NCI-H1436 (cell line): ENCODE measurements at places on chromosomes 3 and 15.

DNA sequence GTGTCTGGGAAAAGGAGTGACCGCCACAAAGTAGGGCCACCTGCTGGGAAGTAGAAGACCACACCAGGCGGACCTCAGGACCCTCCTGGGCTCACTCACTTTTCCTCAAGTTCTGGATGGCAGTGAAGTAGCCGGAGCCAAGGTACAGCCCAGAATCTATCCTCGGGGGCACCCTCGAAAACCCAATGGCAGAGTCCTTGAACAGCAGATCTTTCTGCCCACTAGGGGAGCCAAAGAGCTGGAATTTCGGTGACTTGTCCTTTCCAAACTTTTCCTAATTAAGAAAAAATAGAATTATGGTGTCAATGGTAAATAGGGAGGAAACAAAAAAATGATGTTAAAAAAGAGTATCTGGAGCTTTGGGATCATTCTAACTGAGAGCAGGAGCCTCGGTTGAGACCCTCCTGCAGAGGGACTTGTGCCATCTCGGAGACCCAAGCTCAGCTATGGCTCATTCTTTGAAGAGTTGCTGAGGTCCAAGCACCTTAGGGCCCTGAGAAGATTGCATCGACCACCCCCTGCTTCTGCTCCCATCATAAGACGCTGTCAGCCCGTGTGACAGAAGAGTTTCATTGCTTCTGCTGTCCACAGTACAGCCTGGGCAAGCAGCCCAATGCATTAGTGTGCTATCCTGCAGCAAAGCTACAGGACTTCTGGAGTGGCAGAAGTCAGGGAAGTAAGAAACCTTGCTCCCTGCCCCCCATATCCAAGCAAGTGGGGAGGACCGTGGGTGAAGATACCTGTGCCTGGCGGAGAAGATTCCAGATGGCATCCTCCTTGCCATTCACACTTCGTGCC is 14.8 kb downstream of the LTF start:
- DNase-seq: no peak

GRCh38 chr3:8886546-8886945 is 76.7 kb downstream of the RAD18 start:
- DNase-seq: no peak

DNA sequence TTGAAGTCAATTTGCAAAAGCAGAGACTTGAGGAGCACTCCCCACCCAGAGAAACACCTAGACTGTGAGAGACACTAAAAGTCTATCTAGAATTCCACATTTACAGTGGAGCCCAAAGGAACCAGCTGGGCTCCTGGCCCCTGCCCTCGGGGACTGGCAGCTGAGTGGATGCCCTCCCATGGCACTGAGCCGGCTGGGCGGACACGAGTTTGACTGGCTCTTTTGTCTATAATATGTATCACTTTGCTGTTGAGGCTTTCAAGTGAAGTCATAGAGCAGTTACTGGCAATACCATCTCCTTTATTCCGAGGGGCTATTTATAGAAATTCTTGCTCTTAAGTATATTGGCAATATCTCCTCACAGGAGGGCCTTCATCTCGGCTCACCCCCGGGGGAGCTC is 65.8 kb upstream of the TNFAIP8L3 start:
- no peak for DNase-seq

GRCh38 chr15:101452572-101452971 is 36.9 kb downstream of the PCSK6 start:
- no peak for DNase-seq

- no peak for DNase-seq
Measured at GRCh38 chr3:25527801-25528200, 99.7 kb downstream of the RARB start.

DNA sequence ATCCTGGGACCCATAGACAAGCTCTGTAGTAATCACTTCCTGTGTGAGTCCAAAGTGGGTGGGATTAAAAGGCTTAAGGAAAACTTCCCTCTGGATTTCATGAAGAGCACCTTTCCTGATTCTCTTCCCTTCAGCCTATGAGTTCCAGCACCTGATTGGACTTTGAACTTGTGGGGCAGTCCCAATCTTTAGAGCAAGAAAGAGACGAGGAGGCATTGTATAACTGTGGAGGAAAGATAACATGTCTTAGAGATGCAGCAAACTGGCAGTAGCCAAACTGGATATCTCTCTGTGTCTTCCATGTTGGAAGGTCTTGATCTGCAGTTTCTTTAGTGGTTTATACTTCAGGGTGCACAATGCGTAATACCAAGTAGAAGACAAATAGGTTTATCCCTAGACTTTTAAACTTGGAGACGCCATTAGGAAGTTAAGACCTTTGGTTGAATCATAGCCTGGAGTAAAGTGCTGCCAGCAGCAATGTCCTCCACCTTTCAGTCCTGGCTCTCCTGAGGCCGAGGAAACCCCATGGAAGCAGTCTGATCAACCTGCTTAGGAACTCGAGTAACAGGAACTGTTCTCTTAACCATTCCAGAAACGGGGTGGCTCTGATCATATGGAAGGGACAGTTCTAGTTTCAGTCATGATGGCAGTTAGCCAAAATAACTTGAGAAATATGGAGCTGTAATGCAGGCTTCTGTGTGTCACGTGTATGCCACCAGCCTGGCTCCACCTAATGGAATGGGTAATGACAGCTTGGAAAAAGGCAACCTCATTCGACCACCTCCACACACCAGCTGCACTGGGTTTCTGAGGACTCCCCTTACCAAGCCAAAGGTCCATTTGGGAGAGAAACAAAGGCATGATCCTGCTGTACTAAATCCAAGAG is 4.7 kb downstream of the EIF1B start:
- DNase-seq: no peak

DNA sequence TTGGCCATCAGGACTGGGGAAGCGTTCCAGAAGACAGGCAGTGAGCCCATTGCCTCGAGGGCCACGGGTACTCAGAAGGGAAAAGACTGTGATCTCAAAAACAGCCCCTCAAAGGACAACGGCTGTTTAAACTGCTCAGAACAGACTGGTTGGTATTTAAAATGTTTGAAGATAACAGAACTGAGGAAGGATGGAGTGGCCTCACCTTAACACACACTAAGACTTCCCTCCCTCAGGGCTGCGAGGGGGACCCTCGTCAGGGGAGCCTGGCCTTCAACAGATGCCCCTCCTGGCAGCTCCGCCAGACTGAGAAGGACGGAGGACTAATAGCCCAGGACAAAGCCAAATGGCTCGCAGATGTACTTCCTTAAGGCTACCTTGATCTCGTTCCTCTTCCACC is 2.6 kb downstream of the STIMATE start:
- DNase-seq: no peak

DNA sequence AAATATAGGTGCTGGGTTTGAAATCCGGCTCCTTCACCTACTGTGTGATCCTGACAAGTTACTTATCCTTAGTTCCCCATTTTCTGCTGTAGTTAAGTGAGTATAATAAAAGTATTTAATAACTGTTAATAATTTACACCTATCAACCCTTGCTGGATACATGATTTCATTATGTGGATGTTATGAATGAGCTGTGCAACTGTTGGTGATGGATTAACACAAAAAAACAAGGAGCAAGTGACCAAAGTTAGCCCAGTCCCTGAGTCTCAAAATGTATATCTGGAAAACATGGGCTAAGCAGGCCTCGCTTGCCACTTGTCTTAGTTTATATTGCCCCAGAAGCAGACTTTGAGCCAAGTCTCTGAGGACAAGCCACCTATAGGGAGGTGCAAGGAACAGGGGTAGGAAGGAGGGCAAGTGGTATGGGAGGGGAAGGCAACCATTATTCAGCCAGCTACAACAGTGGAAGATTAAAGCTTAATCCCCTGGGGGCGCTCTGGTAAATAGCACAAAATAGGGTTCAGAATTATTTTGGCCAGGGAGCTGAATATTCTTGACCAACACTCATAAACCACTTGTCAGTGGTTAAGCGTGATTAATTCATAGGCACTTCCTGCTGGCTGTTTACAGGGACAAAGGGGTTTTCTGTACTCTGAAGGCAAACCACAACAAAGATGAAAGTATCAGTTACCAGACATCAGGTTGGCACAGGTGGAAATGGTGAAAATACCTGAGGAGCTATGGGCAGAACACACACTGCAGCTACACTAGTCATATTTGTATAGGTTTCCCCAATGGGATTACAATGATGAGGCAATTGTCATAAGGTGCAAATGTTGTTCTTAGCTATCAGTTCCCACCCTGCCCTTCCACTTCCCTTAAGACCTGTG is 76.2 kb downstream of the TRIM42 start:
- DNase-seq: no peak

DNA sequence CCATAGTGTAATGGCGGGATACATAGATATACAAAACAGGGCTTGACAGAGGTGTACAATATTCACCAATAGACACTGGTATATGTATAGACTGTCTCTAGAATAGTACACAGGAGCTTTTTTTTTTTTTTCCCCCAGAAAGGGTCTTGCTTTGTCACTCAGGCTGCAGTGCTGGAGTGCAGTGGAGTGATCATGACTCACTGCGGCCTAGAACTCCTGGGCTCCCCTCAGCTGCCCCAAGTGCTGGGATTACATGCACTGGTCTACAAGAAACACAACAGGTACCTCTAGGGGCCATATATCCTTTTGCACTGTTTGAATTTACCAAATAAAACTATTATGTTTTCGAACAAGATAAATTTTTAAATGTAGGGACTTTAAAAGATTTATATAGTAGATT is 12.3 kb downstream of the RHOA start:
- no peak for DNase-seq
